Stimulated activated CD4-positive, alpha-beta T cell treated with anti-CD3 and anti-CD28 coated beads, TNF-alpha, amount 100 ng/mL, for 4 hours (primary cell): ENCODE measurements at places on chromosomes 4 and X.

- DNase-seq, result no peak
These were observed 56.1 kb downstream of the INTS12 start for GRCh38 chr4:105652286-105652888.

DNA sequence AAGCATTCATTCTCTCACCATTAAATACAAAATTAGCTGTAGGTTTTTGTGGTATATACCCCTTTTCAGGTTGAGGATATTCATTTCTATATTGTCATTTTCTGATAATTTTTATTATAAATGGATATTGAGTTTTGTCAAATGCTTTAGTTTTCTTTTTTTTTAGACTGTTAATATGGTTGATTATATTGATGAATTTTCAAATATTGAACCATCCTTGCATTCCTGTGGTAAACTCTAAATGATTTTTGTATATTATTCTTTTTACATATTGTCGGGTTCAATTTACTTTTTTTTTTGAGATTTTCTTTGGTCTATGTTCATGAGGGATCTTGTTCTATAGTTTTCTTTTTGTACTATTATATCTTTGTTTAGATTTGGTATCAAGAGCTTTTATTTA, 165.1 kb downstream of the GPAT3 start:
- no peak for DNase-seq

GRCh38 chr4:137572647-137573046, 40.4 kb upstream of the PCDH18 start:
- no peak for DNase-seq

- DNase-seq, result peak; percentile 27
These were observed 5.1 kb downstream of the USP27X start for GRCh38 chrX:49884290-49884862.
